ENCODE measurements at places on chromosomes 3 and 15.
A peak's percentile ranks its signal among the peaks of the same experiment; 100 is the strongest.

DNA sequence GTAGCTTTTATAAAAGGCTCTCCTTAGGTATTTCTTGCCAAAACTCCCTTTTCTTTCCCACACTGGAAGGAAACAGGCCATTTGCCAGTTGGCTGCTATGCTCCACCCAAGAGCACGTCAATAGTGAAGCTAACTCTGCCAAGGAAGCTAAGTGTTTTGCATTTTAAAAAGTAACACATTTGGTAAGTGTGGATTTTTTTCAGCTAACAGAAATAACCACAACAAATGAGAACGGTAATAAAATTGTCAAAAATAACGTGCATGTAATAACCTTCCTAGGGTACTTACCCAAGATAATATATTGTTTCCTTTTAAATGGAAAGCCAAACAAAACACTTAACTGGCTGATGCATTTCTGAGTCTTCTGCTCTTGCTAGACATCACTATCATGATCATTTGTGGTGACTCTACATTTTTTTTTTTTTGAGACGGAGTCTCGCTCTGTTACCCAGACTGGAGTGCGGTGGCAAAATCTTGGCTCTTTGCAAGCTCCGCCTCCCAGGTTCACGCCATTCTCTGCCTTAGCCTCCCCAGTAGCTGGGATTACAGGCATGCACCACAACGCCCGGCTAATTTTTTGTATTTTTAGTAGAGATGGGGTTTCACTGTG lies 4.6 kb downstream of the DPP8 start:
- DNase-seq, result no peak

DNA sequence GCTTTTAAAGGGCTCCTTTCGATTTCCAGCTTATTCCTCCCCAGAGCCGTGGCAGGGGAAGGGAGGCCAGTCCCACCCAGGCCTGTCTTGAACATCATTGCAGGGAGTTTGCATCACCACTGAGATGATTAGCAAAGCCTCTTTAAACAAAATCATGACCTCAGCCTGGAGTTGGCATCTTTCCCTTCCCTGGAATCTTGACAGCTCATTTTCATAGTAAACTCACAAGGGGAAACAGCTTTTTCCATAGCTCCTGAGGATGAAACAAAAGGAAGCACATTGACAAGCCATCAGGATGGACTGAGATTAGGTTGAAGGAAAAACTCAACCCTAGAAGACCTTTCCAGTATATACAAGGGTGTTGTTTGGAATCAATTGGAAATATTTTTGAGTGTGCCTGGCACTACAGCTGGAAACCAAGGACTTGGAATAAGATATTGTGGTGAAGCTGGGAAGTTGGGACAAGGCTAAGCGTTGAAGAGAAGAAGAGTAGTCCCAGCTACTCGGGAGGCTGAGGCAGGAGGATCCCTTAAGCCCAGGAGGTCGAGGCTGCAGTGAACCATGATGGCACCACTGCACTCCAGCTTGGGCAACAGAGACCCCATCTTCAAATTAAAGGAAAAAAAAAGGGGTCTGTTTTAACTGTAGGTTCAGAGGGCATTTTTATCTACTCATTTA lies 3.1 kb upstream of the LARP6 start:
- no peak for DNase-seq

DNA sequence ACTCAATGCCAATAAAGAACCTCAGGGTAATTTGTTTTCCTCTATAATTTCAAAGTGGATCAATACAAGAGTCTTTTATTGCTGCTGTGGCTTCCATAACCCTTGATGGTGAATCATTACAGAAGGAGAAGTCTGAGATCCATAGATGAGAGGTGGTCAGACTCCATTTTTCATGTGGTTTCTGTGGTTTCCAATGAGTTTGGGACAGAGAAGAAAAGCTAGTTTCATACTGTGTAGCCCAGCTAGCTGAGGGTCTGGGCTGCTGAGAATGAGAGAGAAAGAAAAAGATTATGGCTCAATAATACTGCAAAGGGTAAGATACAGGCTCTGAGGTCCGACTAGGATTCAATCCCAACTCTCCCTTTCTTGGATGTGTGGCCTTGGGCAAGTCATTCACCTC lies 180.6 kb upstream of the LRRN1 start:
- no peak for DNase-seq

GRCh38 chr3:114624047-114624445 lies 330.2 kb downstream of the TIGIT start:
- DNase-seq, result no peak

GRCh38 chr3:55596212-55596611 lies 109.1 kb upstream of the WNT5A start:
- no peak for DNase-seq

GRCh38 chr3:8835385-8835784 lies 66.0 kb upstream of the OXTR start:
- no peak for DNase-seq

- no peak for DNase-seq
These were observed 128.2 kb downstream of the SOX2 start for GRCh38 chr3:181839916-181840297.

- peak; percentile 13 for DNase-seq
These were observed 77.0 kb downstream of the LRIG1 start for GRCh38 chr3:66423791-66424190.

DNA sequence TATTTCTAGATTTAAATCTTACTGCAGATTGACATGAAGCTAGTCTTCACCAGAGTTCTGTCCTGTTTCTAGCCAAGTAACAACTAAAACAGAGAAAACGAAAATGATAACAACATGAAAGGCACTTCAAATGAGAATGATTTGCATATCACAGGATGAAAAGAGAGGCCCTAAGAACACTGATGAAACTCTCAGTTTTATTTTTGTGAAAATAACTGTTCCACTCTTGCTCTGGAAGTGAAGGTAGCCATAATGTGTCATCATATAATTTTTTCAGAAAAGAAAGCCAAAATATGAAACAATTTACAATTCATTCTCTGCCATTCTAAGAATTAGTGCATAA lies 274.4 kb downstream of the ADAMTSL3 start:
- DNase-seq, result no peak

DNA sequence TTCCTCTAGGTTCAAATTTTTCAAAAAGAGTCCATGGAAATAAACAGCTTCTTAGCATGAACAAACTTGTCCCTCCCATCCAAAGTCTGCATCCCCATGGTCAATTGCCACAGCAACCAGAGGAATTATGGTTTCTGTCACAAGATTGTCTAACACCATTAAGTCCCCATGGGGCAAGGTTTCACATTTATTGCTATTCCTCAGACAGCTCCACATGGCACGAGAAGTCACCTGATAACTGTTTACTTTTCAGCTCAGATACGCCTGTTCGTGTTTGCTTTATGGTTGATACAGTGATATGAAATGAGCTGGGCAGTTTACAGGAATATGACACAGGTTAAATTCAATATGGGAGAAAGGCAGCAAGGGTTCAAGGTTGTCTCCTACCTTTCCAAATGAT lies 37.9 kb upstream of the MUC13 start:
- no peak for DNase-seq

GRCh38 chr3:137191133-137191923 lies 233.5 kb downstream of the IL20RB start:
- no peak for DNase-seq
